Retinal pigment epithelial cell (primary cell): ENCODE measurements at places on chromosomes 1 and 21.

DNA sequence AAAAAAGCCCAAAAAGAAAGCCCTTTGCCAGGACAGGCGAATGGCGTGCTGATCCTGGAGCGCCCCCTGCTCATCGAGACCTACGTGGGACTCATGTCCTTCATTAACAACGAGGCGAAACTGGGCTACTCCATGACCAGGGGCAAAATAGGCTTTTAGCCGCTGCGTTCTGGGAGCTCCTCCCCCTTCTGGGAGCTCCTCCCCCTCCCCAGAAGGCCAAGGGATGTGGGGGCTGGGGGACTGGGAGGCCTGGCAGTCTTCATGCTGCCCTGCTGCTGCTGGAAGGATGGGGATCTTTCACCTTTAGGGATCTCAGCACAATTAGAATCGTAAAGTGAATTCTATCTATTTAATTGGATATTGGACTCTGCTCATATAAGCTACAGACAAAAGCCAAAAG is 3.6 kb downstream of the TPRG1L start:
- no peak for DNase-seq

GRCh38 chr1:226436472-226436854 is 28.6 kb upstream of the PARP1 start:
- DNase-seq = no peak

- no peak for DNase-seq
Observed at GRCh38 chr1:62784509-62785365, 805 bp downstream of the ATG4C start.

- DNase-seq = no peak
Observed at GRCh38 chr1:209899948-209900347, 38.1 kb upstream of the SYT14 start.

DNA sequence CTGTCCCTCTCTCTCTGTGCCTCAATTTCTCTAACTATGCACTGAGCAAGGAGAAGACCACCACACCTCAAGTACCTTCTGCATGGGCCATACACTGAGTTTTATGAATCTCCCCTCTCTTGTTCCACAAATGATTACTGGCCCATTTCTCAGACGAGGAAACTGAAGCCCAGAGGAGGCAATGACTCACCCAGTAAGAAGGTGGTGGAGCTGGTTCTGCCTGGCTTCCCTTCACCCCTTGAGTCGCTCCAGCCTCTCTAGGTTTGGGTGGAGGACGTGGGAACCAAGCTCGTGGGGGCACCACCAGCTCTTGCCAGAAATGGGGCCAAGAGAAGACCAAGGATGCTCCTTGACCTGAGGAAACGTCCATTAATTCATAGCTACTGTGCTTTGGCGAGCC is 21.3 kb upstream of the RUNX3 start:
- DNase-seq = no peak

DNA sequence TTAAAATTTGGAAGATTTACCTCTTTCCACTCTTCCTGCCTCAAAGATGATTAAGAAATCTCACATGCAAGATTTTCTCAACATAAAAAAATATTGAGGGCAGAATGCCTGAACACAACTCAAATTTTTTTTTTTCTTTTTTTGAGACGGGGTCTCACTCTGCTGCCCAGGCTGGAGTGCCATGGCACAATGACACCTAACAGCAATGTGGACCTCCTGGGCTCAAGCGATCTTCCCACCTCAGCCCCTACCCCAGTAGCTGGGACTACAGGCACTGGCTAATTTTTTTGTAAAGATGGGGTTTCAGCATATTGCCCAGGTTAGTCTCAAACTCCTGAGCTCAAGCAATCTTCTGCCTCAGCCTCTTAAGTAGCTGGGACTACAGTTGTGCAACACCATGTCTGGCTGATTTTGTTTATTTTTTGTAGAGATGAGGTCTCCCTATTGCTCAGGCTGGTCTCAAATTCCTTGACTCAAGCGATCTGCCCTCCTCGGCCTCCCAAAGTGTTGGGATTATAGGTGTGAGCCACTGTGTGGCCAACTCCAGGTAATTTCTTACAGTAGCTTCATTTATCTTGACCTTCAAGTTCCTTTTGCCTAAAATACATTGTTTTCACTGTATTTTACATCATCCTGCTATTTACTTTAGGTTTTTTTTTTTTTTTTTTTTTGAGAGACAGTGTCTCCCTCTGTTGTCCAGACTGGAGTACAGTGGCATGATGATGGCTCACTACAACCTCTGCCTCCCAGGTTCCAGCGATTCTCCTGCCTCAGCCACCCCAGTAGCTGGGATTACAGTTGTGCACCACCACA is 10.4 kb downstream of the NUCKS1 start:
- no peak for DNase-seq

- DNase-seq = no peak
Observed at GRCh38 chr1:113783254-113784103, 24.2 kb upstream of the PHTF1 start.

DNA sequence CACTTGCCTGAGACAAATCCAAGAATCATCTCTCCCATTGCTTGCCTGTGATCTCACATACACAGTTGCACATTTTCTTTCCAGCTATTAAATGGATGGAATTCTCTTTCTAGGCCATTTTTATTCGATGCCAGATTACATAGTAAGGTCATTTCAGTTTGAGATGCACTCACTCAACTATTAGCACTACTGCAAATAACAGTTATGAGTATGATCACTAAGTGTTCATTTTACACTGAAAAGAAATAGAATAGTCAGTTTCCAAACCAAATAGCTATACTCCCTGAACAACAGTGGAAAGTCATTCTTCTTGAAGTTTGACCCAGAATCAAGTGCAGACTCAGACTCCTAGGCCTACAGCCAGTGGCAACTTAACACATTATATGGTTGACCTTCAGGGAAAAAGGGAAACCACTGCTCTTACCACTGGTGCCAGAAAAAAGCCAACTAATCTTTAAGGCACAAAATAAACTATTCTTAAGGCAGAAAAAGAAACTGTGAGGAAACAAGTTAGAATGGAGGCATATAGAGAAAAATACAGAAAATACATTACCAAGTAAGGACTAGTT is 31.5 kb downstream of the WNT2B start:
- no peak for DNase-seq

- no peak for DNase-seq
Observed at GRCh38 chr1:75950176-75950575, 18.0 kb upstream of the ASB17 start.

DNA sequence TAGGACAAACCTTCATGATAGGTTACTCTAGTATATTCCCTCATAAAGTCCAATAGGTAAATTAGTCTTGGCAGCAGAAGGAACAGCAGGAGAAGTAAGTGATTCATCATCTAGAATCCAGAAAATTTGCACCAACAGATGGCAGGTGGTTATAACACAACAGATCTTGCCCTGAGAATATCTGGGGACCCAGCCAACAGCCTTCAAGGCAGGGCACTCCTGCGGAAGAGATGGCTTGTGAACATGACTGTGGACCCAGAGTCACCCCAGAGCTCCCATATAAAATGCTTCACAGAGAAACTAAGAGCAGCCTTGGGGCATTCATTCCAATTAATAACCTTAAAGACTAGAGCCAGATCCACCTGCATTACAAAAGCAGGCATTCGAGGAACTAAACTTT is 7.9 kb upstream of the PLA2G2C start:
- no peak for DNase-seq

DNA sequence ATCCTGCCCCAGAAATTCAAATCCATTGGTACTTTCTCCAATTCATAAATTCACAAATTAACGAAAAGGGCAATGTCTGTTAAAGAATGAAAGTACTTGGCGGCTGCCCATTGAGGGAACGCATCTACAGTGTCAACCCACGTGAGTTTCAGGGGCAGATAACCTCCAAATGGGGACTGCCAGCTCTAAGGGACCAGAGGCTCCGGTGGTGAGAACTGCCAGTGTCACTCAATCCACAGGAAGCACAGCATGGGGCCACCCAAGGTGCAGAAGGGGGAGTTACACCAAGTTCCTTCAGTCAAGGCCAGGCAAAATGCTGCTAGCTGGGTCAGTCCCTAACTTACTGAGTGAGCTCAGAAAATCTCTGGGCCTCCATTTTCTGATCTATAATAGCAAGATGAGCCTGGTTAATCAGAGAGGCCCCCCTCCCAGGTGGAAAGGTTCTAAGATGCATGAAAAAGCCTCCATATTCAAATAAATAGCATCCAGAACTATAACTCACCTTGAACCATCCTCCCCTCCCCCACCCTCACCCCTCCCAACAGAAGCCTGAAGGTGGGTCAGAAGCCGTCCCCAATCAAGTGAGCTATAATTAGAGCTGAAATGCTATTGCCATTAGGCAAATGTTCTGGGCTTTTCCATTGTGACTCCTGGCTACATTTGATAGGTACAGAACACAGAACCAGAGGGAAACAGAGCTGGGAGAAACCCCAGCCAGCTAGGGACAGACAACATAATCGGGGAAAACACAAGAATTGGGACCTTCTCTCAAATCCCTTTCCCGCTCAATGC is 41.7 kb downstream of the LRP8 start:
- no peak for DNase-seq

- no peak for DNase-seq
Observed at GRCh38 chr21:41428847-41429246, 2.8 kb downstream of the MX1 start.

DNA sequence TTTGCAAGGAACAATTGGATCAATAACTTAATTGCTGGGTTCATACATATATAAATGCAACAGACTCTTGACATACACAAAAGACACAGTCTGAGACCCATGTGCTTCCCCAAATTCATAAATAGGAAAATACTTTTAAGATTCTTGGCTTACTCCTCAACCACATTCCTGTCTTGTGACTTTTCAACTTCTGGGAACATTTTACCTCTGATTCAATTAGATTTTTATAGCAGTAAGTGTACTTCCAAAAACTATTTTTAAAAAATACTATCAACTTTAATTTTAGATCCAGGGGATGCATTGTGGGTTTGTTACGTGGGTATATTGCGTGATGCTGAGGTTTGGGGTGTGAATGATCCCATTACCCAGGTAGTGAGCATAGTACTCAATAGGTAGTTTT is 406.7 kb downstream of the RPS6KC1 start:
- DNase-seq = no peak

- peak; percentile 81 for DNase-seq
Observed at GRCh38 chr1:109282952-109283747, at the start of gene PSRC1. Gene PSRC1 (minus strand): TSS chr1:109283145.

DNA sequence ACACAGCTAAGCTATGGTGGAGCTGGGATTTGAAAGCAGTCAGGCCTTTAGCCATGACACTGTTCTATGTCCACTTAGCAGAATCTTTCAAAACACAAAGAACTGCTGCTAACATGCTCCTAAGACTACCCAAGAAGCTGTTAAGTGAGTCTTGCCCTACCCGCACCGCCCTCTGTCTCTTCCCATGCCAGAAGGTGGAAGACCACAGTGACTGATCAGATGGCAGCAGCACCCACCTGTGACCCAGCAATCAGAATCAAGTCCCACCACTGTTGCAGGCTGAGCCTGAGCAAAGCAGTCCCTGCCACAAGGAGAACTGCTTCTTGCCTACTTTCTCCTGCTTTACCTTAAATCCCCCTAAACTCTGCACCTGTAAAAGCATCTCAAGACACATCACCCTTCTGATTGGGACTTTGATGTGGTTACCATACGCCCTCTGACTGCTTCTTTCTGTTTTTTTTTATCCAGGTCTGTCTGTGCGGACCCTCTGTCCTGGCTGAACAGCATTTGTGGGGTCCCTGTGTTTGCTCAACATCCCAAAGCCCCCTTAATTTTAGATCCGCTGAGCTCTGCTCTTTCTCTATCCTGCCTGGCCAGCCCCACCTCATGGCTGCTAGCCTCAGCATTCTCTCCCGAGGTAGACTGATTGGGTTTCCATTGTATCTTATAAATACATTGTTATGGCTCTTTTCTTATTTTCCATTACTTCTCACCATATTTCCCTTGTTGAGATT is 16.0 kb downstream of the IRF2BP2 start:
- no peak for DNase-seq

GRCh38 chr1:101259744-101260148 is 22.9 kb downstream of the S1PR1 start:
- peak; percentile 58 for DNase-seq

- DNase-seq = peak; percentile 76
Observed at GRCh38 chr1:60697204-60697994, 385.0 kb upstream of the NFIA start.

DNA sequence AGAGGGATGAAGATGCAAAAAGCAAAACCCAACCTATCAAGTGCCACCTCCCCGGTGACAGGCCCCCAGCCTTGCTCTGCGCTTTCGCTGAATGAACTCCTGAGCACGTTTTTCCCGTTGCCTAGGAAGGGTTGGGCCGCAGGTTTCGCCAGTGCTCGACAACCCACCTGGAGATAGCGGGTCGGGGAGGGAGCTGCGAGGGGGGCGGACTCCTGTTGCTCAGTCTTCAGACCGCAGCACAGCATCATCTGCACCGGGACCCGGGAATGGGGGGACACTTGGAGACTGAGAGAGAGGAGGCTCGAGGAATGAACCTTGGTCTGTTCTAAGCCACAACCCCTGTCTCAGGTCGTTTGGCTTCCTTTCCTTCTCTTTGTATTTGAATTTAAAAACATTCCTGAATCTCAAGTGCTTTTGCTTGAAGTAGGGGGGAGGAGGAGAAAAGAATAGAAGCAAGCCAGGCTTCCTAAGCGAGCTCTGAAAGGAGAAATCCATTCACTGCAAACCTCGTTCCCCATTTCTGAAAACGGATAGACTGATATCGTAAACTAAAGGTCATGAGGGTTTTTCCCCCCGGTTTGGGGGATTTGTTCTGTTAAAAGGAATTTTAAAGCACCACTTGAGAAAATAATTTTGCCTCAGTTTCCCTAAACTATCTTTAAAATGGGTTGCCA is 1.2 kb downstream of the AK5 start:
- DNase-seq = no peak

- no peak for DNase-seq
Observed at GRCh38 chr1:47986761-47987200, 10.4 kb downstream of the TRABD2B start.

DNA sequence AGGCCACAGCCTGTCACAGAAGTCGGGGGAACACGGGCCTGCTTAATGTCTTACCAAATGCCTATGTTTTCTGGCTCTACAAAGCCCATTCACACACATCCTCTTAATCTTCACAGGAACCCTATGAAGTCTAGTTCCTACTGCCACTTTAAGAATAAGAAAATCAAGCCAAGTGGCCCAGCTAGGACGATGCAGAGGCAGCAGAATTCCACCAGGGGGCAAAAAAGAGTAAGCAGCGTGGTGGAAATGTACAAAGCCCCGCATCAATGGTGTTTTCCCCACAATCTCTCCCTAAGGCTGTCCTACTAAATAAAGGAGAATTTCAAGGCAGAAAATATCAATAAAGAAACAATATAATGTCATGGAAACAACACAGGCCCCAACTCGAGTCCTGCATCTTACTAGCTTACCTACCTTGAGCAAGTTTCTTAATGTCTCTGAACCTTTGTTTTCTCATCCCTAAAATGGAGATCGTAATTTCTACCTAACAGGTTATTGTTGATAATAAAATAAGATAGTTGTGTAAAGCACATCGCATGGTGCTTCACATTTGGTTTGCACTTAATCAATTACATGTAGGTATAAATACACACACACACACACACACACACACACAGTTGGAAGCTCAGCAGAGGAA is 21.4 kb downstream of the SEC16B start:
- DNase-seq = no peak

GRCh38 chr1:179774000-179774399 is 30.9 kb downstream of the FAM163A start:
- no peak for DNase-seq

GRCh38 chr1:218931324-218931723 is 242.4 kb upstream of the LYPLAL1 start:
- no peak for DNase-seq
